ENCODE measurements at places on chromosomes 11 and 22.

DNA sequence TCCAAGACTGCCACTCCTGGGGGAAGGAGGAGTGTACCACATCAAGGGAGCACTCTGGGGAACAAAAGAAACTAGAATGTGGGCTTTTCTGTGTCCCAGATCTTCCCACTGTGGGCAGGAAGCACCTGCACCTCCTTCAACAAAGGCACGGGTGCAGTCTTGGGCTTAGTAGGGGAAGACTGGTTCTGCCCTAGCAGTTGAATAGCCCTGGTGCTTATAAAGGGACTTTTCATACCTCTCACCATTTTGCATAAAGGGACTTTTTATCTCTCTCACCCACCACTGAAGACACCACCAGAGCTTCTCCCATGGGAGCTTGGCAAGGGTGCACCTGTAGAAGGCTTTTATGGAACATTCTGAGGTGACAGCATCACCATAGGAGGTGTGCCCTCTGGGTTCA is 65.8 kb upstream of the MS4A8 start:
- DNase-seq = no peak

DNA sequence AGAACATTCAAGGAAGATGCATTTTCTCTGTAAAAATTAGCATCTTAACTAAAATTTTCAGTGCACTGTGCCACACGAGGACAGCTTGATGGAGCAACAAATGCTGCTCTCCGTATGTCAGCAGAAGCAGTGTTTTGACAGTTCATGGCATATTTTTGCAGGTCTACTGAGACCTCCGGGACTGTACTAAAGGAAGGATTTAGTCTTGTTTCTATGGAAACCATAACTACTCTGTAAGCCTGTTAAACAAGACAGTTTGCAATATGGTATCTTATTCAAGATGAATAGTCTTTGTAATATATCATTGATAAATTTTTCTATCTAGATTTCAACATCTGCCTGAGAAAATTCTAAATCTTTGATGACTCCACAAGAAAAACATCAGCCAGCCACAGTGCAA is 184.0 kb upstream of the GUCY1A2 start:
- no peak for DNase-seq

GRCh38 chr11:44955015-44955738 is 4.5 kb upstream of the TP53I11 start:
- no peak for DNase-seq

- DNase-seq = no peak
Observed at GRCh38 chr11:74282421-74282820, 29.0 kb downstream of the P4HA3 start.

DNA sequence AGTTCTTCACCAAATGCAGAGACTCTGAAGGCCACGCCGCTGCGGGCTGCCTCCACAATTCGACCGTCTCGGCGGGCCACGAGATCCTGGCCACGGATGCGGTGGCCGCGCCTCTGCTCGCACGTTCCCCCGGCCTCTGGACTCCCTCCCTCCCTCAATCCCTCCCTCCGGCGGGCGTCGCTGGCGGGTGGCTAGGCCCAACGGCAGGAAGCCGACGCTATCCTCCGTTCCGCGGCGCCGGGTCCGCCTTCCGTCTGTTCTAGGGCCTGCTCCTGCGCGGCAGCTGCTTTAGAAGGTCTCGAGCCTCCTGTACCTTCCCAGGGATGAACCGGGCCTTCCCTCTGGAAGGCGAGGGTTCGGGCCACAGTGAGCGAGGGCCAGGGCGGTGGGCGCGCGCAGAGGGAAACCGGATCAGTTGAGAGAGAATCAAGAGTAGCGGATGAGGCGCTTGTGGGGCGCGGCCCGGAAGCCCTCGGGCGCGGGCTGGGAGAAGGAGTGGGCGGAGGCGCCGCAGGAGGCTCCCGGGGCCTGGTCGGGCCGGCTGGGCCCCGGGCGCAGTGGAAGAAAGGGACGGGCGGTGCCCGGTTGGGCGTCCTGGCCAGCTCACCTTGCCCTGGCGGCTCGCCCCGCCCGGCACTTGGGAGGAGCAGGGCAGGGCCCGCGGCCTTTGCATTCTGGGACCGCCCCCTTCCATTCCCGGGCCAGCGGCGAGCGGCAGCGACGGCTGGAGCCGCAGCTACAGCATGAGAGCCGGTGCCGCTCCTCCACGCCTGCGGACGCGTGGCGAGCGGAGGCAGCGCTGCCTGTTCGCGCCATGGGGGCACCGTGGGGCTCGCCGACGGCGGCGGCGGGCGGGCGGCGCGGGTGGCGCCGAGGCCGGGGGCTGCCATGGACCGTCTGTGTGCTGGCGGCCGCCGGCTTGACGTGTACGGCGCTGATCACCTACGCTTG is at the start of gene FUT4:
Gene FUT4, plus strand, starts transcription at position 227 of the 951 bp plus-strand sequence. Its CDS starts 213 bp downstream, at position 440.
- DNase-seq = peak; percentile 85

GRCh38 chr11:62573006-62573591 is 592 bp downstream of the EEF1G start:
- no peak for DNase-seq

- no peak for DNase-seq
Observed at GRCh38 chr22:32527756-32528155, 53.1 kb downstream of the FBXO7 start.

Measured in T-helper 2 cell (primary cell).